Stimulated activated CD4-positive, alpha-beta T cell treated with anti-CD3 and anti-CD28 coated beads, Interleukin-15, amount 100 ng/mL, for 1 hour (primary cell): ENCODE measurements at places on chromosomes 2 and 18.

DNA sequence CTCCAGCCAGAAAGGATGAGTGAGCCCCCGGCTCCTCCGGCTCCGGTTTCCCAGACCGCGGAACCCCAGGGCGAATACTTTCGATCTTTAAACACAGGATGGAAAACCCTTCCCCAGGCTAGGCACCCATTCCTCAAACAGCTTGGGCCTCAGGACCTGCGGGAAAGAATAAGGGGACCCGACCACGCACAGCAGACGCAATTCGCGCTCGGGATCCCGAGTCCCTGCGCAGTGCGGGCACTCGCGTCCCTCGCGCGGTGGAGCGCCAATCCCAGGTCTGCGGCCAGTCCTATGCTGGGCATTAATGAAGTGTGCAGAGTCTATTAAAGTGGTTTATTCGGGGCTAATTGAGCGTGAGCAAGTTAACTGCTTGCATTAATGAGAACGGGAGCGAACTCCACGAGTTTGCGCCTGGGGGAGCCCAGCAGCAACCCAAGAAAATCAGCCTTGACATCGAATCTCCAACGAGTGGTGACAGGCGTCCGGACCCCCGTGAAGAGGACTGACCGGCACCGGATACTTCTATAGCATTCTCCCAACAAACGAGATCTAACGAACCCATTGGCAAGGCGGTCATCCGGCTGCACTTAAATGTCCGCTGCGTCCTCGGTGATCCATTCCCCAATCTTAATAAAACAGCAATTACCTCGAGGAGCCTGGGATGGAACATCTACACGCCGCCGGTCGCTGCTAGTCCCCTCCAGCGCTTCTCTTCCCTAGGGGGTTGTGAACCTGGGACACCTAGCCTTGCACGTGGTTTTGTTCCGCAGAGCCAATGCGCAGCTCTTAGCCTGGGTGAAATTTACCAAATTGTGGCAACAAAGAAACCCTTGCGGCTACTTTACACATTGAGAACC is 1.6 kb downstream of the OSR1 start:
- no peak for DNase-seq

DNA sequence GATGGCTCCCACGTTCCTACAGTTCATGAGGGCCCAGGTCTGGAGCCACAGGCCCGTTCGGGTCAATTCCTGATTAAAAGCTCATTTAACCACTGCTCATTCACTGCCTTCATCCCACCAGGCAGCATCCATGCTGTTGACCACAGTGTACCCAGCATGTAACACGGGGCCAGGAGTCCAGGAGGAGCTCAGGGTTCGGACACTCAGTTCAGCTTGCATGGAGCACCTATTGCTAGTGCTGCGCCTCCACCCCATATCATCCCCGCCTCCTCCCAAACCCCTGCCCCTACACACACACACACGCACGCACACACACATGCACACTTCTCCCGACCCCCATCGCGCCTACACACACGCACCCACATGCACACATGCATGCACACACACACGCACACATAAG is 72.9 kb upstream of the SNTG2 start:
- no peak for DNase-seq

- DNase-seq: no peak
Observed at GRCh38 chr2:142603759-142604158, 273.7 kb upstream of the KYNU start.

DNA sequence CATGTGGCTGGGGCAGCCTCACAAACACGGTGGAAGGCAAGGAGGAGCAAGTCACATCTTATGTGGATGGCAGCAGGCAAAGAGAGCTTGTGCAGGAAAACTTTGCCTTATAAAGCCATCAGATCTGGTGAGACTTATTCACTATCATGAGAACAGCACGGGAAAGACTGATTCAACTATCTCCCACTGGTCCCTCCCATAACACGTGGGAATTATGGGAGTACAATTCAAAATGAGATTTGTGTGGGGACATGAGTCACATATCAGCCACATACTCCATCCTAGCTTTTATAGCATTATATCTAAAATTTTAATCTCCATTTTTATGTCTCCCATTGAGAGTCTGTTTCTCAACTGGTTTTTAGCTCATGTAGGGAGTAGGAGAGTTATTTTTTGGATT is 45.7 kb downstream of the ICOS start:
- DNase-seq: no peak

GRCh38 chr2:19764998-19765397 is 136.8 kb downstream of the TTC32 start:
- no peak for DNase-seq

GRCh38 chr18:59960272-59960671 is 60.5 kb downstream of the PMAIP1 start:
- DNase-seq: no peak

- no peak for DNase-seq
Observed at GRCh38 chr18:60146220-60146960, 226.2 kb downstream of the MC4R start.

GRCh38 chr2:131030478-131030971 is 62.7 kb downstream of the FAM168B start:
- DNase-seq: no peak

- no peak for DNase-seq
Observed at GRCh38 chr18:50973367-50974126, 5.7 kb downstream of the ELAC1 start.

GRCh38 chr2:27989149-27989548 is 98.6 kb downstream of the BABAM2 start:
- DNase-seq: no peak

GRCh38 chr2:225041851-225042799 is at the start of gene DOCK10:
Gene DOCK10, minus strand, starts transcription at chr2:225042468. Its CDS starts 94 bp downstream, at chr2:225042374.
- peak; percentile 29 for DNase-seq

DNA sequence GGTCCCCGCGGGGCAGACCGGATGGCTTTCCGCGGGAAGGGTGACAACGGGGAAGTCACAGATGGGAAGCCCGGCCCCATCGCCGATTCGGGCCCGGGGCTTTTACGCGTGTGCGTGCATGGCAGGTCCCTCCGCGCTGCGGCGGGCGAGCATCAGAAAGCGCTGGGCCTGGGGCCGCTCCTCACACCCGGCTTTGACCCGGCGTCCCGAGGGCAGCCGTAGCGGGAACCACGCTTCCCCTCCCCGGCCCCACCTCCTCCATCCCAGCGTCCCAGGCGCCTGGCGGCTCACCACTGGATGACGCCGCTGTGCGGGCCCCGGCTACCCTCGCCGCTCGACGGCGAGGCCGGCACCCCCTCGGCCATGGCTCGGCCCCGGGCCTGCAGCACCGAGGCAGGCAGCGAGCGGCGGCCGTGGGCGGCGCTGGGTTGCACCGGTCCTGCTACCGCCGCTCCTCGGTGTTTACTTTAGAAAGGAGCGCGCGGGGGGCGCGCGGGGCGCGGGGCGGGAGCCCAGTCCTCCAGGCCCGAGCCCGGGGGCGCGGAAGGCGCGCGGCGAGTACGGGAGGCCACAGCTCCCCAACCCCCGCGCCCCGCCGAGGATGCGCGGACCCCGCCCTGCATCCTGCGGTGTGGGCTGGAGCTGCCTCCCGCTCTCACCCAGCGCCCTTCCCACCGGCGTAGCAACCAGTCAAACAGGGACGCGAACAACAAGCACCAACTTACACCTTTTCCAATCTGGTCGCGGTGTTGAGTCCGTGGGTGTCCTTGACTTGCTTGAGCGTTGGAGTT is 806 bp downstream of the RFX8 start:
- no peak for DNase-seq

DNA sequence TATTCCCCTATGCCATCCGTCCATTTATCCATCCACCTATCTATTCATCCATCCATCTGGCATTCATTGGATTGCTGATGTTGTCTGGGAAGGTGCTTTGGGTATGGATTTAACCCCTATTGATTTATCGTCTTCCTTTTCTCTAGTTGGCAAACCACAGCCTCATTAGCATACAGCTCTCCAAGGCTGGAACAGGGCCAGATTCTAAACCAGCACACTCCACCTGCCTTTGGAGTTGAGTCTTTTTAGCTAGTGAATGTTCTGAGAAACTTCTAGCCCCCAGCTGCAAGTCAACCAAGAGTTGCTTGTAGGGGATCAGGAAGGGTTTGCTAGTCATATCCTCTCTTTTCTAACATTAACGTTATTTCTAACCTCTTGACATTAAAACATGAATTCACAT is 90.7 kb downstream of the NRP2 start:
- DNase-seq: no peak

DNA sequence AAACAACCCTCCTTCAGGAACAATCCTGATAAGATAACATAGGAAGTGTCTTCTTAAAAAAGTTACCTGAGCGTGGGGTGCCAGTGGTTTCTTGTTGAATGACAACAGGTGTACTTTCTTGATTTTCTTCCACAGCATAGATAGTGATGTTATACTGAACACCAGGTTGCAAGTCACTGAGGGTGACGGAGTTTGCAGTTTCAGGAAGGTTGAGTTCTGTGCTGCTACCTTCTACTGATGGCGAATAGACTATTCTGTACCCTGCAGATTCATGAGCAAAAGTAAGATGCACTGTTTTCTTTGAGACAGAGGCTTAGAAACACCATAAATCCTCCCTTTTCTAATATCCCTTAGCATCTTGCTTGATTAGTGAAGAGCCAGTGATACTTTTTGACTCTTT is 28.8 kb downstream of the FN1 start:
- DNase-seq: no peak

- DNase-seq: no peak
Observed at GRCh38 chr2:55103046-55103445, 52.8 kb upstream of the RTN4 start.

DNA sequence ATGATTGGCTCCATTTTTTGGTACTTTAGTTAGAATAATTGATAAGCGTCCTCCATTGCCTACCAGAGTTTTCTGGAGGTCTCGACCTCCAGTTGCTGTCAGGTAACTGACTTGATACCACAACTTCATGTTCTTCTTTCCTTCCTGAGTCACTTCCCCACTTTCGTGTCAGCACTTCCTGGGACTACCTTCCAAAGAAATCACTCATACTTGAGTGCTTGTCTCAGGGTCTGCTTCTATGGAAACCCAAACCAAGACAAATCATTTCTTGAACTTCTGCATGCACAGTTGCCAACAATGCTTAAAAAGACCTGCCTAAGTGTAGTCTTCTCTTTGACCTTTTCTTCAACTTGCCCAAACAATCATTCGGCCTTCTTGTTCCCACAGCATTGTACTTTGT is 210.3 kb upstream of the ETAA1 start:
- DNase-seq: no peak

- no peak for DNase-seq
Observed at GRCh38 chr18:74819433-74820059, 221.9 kb downstream of the ZNF407 start.

DNA sequence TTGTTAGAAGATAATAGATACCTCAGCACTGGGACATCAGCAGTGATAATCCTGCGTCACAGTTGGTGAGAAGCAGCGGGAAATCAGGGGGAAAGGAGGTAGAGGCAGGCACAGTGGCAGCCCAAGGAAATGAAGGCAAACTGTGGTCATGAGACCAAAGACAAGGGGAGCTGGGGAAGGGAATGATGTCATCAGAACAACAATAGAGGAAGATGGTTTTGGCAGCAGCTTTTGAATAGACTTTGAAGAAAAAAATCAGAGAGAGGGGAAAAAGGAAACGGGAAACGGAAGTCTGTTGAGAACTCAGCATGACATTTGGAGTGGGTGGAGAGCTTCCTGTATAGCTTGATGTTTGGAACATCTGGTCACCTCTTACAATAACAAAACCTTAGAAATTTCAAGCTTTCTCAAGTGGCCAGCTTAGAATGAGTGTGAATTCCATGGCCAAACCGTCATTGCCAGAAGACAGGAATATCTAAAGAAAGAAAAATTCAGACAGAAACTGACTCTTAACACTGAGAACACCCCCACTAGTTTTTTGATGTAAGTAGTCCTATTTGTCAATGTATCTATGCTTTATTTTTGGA is 18.4 kb upstream of the YES1 start:
- DNase-seq: no peak

DNA sequence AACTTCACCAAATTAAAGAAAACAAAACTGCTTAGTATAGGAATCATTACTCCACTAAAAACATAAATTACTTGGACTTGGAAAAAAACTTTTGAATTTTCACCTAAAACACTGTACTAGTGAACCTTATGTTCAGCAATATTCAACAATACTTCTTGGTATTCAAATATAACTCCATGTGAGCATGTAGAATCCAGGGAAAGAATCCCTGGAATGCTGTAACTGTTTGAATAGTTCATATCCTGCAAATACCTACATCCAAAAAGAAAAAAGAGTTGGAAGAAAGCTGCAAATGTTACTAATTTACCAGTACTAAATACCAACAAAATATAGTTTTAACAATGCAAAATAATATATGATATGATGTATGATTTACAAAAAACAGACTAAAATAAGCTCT is 65.4 kb downstream of the IKZF2 start:
- no peak for DNase-seq

DNA sequence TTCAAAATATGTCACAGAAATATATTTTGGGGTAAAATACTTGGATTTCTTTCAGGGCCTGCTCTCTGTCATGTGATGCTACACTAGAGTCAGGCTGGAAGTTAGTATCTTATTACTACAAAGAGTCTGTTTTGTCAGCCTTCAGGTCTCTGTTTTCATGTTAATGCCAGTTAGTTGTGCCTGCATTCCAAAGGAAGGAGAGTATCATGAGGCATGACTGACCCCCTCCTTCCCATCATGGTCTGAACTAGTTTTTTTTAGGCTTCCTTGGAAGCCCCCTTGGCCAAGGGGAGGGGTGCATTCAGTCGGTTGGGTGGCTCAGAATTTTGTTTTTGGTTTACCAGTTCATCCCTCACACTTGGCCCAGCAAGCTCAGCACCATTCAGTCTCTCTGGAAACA is 318.0 kb downstream of the ALK start:
- DNase-seq: no peak

DNA sequence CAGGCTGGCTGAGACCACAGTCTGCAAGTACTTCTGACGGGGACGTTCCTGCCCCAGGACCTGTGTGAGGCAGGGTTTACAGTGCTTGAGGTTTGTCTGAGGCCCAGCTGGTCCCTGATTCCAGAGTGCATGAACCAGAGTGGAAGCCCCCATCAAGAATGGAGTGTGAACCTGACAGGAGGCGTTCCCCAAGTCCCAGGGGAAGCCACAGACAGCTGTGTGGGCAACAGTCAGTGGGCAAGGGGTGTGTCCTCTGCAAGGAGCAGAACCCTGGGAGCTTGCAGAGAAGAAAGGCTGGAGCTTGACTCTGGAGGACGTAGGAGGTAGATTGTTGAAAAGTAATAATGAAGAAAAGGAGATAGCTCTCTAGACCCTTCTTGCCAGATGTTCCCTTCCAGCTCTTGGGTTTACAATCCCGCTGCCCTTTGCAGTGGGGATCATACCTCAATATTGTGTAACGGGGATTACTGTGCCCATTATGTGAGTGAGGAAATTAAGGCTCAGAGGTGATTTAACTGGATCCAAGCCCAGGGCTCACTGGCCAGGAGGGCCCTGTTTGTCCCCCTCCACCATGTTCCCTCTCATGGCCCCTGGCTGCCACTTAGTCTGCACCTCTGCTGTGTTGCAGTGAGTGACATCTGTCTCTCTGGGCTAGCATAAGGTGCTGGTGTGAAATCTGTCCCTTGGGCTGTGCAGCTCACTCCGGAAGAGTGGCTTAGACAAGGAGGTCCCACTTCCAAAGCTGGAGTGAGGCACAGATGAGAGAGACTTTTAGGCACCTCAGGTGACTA is 6.2 kb downstream of the DBI start:
- no peak for DNase-seq
